ENCODE measurements at places on chromosomes 2 and 18.

DNA sequence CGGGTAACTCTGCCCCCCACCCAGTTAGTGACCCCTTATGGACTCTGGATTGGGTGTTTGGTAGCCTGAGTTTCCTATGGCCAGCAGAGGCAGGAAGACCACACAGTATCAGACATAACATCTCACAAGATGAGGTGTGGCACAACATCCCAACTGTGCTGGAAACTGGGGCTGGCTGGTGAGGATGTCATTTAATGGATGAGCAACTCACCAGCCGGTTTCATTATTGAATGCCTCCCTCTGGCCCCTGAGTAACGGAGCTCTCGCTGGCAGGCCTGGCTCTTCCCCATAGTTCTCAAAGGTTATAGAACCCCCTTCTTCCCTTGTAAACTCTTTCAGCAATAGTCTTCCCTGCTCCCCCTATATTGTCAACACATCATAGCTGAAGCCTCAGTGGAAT lies 195.0 kb downstream of the BCL11A start:
- no peak for DNase-seq

- DNase-seq: no peak
Observed at GRCh38 chr18:14959550-14959949, 211.6 kb downstream of the ANKRD30B start.

DNA sequence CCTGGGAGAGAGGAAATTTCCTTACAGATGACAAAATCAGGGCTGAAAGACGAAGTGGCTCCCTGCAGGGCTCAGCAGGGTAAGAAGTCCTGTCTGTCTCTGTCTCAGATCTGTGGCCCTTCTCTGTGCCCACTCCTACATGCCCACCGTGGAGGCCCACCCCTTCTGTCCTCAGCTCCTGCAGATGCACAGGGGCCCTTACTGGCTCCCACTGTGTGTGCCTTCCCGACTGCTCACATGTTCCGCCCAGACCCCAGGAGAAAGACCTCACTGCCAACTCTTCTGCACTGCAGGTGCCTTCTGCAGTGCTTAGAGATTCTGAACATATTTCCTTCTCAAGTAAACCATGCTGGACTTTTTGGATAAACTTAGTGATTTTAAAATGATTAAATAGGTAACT lies 1.9 kb upstream of the KCNS3 start:
- no peak for DNase-seq

GRCh38 chr2:166044853-166045483 lies 82.9 kb downstream of the SCN1A start:
- DNase-seq: no peak

GRCh38 chr2:109238580-109238979 lies 109.6 kb downstream of the SH3RF3 start:
- DNase-seq: no peak

GRCh38 chr18:76518123-76518859 lies 23.2 kb upstream of the ZNF516 start:
- DNase-seq: no peak

GRCh38 chr18:32048507-32049091 lies 30.0 kb downstream of the RNF125 start:
- DNase-seq: no peak

- DNase-seq: no peak
Observed at GRCh38 chr2:122451040-122451439, 695.6 kb downstream of the TSN start.

GRCh38 chr2:208982831-208983230 lies 441.0 kb upstream of the MAP2 start:
- DNase-seq: no peak

DNA sequence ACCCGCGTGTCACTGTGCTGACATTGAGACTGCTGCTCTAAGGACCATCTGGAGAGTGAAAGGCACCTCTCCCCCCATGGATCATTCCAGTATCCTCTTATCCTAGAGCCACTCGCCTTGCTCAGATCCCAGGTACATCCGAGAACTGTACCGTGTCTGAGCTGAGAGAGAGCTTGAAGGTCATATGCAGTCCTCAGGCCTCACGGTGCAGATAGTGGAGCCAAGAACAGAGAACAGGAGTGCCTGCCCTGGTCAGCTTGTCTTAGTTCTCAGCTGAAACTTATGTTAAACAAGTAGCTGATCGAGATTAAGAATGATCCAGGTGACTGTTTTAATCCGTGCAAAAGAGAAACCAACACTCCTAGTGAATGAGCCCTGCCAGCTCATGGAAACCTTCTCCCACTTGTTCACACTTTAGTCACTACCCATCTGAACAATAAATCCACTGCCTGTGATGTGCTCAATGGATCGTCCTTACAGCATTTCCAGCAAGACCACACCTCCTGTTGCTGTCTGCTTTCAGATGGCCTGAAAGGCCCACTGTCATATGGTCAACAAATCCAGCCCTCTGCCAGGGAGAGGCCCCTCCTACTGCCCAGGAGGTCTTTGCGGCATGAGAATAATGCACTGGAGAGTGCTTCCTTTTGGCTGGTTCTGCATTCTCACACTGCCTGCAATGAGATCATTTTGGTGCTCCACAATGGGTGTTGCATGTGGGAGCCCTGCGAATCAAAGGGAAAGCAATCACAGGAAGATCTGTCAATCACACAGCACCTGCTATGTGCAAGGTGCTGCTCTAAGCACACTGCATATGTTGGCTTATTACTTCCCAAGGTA lies 43.7 kb upstream of the APCDD1 start:
- DNase-seq: no peak

GRCh38 chr2:224085246-224085645 lies 46.2 kb upstream of the SERPINE2 start:
- DNase-seq: no peak

- DNase-seq: no peak
Observed at GRCh38 chr2:26471289-26471688, 6.6 kb downstream of the OTOF start.

DNA sequence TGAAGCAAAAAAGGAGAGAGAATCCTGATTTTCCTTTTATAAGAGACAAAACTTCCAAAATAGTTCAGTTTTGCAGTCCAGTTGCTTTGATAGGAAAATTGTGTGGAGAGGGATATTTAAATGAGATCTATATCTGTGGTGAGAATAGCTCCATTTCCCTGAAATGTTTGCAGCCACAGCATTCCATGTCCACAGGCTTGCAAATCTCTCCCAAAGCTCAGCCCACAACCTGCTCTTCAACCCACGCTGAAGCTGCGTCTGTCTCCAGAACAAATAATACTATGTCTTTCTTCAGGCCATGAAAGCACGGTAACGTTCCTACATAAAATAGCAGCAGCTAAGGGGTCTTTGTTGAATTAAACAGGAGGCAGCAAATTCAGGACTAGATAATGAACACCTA lies 31.8 kb downstream of the TMEM17 start:
- no peak for DNase-seq

DNA sequence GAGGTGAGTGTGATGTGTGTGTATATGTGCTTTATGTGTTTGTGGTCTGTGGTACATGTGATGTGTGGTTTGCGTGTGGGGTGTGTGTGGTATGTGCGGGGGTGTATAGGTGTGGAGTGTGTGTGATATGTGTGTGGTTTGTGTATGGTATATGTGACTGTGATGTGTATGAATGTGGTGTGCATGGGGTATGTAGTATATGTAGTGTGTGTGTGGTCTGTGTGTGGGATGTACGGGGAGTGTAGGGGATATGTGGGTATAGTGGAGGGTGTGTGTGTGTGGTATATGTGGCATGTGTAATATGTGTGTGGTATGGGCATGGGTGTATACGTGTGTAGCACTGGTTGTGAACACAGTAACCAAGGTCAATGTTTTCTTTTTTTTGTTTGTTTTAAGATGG lies 87.4 kb downstream of the ZNF385B start:
- no peak for DNase-seq

DNA sequence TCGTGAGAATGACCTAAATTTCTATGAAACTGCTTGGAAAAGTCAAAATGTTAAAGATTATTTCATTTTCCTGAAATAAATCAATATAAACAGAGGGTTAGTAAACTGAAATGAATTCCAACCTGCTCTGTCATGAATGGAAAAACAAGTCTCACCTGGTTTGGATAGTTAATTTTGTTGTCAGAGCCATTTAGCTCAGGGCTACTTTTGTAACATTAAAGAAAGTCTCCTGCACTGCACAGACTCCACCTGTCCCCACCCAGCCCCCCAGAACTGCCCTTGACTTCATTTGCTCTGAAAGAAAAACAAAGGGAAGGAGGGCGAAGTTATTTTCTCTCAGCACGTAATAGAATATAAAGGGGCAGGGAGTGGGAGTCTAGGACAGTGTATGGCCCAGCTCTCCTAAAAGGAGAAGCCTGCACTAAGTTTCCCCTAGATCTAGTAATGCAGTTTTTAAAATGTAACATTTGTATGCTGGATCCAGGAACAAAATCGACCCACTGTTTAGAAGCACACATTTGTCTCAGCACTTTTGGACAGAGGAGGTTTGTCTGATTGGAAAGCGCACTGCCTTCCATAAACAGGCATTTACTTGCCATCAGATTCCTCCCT lies 54.2 kb upstream of the ACSL3 start:
- no peak for DNase-seq

DNA sequence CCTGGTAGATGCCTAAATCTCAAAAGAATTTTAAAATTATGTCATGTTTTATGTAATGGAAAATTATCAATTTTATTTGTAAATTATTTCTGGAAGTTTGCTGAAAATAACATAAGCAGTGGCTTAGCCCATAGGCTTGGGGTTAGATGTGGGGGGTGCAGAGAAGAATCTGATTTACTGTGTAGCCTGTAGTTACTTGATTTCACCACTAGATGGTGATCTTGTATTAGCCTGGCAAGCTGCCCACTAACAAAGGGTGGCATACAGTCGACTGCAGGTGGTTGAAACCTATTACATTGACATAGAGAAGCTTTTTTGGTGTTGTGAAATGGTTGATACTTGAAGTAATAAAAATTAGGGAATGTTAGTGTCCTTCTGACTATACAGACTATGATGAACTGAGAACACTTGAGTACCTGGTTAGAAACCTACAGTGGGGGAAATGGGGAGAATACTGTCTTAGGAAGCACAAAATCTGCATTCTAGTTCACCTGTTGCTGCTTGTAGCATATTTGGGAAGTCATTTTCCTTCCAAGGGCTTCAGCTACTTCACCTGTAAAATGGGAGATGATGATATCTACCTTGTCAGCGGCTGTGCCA lies 191.0 kb upstream of the LHCGR start:
- no peak for DNase-seq

DNA sequence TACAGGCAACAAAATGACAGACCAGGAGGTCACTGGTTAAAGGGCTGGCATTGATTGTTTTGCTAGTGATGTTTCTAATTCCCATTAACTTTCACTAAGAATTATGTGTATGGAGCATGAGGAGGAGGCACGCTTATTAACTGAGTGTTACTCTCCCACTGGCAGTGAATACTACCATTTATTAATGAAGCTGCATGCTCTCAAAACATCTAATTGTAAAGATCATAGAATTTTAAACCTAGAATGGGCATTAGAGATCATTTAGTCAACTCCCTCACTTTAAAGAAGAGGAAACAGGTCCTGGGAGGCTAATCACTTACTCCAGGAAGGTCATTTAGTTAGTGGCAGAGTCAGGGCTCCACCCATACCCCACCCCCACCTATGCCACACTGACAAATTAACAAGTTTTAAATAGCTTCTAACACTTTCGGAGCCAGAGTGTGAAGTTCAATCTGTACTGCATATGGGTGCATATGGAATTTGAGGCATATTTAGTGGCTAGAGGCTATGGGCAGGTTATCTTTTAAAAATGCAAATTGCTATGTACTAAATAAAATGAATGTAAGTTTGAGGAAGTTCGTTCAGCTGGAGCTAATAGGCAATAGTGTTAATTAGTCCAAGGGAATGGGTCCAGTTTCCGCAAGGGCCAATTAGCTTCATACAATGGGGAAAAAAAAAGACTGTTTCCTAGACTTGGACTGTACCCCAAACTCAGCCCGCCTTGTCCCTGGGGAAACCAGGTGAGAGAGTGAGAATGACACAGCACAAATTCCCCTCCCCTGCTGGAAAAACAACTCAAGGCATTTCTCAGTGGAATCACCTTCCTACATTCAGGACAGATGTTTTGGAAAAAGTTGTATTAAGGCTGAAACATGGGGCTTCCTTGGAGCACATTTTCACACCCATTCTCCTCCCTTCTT lies 178.8 kb downstream of the ICOS start:
- DNase-seq: no peak

- DNase-seq: no peak
Observed at GRCh38 chr18:24669015-24669414, 208.6 kb downstream of the HRH4 start.

DNA sequence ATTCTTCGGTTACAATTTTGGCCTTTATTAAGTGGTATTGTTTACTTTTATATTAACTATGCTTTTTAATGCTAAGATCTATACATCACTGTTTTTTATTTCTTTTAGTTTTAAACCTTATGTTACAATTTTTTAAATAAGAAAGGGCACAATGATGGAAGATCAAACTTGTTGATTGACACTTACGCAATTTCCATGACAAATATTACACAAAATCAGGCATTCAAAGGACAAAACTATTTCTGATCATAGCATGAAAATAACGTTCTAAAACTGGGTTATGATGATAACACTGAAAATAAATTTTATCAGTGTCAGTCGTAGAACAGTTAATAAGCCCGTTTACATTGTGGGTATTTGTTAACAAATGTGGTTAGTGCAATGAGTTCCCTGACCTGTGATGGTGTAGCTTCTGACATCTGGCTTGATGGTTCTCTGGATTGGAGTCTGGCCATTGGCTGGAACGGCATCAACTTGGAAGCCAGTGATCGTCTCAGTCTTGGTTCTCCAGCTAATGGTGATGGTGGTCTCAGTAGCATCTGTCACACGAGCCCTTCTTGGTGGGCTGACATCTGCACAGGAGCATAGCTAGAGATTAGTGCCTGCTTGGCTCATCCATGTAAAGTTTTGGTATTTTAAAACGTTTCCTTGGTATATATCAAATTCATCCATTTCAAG lies 59.6 kb downstream of the FN1 start:
- DNase-seq: no peak

- no peak for DNase-seq
Observed at GRCh38 chr2:12131975-12132374, 385.5 kb downstream of the LPIN1 start.

DNA sequence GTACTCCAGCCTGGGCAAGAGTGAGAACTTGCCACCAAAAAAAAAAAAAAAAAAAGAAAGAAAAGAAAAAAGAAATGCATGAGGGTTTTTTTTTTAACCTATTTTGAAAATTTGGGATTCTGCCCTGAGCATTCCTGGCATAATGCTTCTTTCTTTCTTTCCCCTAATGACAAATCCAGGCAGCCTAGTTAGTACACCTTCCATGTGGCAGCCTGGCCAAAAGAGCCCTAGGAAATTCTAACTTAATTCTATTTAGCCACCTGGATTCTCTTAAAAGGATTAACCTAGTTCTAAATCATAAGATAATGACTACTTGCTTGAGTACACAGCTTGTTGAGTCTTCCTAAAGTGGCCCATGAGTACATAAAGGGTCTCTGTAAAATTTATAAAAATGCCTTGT lies 160.1 kb downstream of the THADA start:
- no peak for DNase-seq

Measured in stimulated activated CD8-positive, alpha-beta memory T cell treated with anti-CD3 and anti-CD28 coated beads, Interleukin-7, amount 100 ng/mL, for 1 hour (primary cell).